Suppressor macrophage treated with lipopolysaccharide for 4 hours (primary cell): ENCODE measurements at places on chromosomes 12 and 14.
A peak's percentile ranks its signal among the peaks of the same experiment; 100 is the strongest.

DNA sequence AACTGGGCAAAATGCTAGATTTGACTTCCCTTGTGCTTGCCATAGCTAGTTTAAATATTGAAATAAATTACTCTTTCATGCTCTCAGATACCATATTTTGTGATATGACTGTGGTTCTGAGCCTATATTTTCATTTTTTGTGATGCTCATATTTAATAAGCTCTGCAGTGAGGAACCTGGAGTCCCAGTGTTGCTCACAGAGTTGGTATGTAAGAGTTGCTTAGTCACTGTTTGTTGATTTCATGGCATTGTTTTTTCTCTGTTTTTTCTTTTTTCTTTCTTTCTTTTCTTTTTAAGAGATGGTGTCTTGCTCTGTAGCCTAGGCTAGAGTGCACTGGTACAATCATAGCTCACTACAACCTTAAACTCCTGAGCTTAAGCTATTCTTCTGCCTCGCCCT lies 750.5 kb upstream of the TMEM132C start:
- DNase-seq, result no peak

DNA sequence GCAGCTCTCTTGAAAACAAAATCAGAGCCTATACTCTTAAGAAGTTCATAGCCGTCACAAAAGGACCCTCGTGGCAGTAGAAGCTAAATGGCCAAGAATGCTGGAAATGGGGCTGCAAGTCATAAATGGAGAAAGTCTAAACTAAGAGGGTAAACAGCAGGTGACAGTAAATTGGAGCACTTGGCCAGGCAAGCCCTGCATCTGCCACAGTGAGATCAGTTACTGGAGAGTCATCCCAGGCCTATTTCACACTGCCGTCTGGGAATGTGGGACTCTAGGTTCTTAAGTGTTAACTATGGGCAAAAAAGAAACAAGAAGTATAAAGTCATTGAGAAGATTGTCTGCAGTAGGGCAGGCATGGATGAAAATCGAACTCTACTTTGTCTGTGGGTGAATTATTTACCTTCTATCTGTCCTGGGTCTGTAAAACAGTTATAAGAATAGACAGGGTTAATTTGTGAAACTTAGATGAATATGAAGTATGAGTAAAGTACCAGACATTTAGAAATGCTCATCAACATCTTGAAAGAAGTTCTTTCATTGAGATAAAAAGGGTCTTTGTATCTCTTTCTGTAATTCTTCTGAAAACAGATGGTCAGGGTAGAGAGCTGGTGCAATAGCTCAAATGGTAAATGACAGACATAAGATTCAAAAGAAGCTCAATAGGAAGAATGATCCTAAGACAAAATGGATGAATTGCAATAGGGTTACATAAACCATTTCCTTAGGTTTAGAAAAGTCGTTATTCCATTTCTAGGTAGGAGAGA lies 792.5 kb downstream of the DIO2 start:
- DNase-seq, result no peak

DNA sequence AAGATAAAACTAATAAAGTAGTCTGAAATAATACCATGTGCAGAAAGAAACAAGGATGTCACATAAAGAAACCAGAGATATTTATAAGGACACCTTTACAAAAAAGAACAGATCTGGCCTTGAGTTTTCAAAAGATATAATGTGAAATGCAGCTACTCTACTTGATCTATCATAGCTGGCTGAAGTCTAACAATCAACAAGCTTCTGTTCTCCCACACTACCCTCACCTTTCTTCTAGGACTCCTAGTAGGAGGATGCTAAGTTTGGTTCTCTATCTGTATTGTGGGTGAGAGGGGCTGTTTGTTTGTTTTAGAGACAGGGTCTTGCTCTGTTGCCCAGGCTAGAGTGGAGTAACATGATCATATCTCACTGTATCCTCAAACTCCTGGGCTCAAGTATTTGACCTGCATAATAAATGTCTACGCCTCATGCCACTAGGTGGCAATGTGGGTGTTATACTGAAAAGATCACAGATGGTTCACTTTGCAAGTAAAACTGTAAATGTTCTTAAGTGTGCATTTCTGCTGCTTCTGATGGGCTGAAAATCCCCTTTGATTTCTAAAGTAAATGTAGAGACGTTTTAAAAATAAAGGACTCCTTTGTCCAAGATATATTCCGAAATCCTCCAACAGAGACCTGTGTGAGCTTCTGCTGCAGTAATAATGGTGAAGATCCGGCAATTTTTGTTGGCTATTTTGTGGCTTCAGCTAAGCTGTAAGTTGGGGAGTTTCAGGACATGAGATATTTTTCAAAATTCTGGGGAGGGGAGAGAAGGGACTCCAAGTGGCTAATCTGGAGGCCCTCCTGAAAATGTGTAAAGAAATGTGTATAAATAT lies 269.3 kb downstream of the DAD1 start:
- peak; percentile 58 for DNase-seq

DNA sequence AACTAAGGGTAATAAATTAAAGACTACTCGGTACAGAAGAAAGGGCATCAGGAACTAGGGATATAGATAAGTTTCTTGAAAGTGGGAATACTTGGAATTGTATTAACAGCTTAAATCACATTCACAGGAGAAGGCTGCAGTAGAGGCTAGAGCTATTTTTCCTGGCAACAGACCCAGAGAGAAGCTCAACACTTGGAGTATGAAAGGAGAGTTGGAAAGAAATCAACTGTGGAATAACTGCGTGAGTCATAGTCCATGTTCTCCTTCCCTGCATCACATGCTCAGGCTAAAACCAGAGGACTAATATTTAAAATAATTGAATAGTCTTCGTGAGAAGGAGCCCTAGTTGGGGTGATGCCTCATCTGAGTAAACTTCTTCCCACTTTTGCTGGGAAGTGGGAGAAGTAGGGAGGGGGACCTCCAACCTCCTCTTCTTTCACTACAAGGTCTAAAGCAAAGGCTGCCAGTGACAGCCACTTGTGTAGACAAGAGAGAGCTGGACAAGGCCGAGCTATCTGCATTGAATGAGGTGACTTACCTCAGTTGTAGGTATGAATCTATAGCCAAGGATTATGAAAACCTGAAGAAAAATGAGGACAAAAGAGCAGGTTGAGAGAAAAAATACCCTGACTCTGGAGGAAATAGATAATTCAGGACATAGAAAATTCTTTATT lies 32.7 kb downstream of the DYRK2 start:
- DNase-seq, result no peak

GRCh38 chr14:101977311-101978071 lies 13.1 kb downstream of the DYNC1H1 start:
- no peak for DNase-seq

DNA sequence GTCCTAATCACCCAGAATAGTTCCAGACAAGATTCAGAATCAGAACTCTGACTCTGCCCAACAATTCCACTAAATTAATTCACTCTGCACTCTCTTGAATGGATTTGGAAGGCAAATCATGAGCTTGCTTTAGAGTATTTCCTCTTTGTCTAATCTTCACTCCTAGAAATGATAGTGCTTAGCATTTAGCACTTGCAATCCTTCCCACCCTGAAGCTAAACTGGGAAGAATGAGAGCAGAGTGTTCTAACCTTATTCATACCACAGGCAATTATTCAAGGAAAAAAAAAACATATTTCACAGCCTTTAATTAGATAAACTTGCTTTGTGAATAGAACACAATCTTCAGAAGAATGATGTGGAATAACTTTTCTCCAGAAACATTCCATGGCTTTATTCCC lies 264.6 kb downstream of the PAWR start:
- no peak for DNase-seq

DNA sequence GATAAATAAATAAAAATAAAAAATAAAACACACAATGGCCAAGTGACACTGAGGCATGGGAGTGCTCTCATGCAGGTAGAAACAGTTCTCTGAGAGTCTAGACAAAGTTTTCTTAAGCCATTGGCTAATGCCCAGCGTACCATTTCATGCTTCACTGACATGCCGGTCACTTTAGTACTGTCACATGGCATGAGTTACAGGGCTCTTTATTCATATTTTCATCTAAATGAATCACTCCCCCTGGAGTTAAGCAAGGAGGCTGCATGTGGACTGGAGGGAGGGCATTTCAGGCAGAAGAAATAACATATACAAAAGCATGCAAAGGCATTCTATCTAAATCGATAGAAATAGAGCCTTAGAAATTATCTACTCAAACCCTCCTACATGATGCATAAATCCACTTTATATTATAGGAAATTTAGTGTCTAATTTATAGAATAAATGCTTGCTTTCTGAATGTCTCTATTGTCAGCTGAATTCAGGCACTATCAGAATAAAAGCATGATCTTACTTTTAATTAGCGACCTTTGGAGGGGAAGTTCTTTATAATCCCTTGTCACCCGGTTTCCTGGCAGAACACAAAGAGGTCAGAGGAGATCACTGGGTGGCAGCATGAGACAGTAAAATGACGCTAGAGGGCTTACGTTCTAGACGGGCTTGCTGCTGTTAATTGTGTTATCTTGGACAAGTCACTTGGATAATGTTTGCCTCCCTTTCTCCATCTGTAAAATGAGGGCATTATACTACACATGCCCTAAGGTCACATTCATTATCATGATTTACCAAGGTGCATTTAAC lies 17.5 kb downstream of the DYRK4 start:
- DNase-seq, result peak; percentile 77

DNA sequence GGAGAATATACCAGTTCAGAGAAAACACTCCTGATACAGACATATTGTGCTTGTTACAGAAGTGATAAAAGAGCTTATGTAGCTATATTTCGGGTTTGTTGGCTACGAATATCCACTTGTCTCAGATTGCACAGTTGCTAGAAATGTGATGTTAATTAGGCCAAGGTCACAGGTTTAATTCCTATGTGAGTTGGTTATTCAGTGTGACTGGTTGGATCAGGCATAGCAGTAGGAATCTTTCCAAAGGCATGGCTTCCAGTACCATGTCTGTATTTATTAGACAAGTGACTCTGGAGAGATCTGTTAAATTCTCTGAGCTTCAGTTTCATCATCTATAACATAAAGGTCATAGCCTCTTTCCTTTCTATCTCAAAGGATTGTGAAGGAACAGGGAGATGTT lies 152.7 kb upstream of the KITLG start:
- DNase-seq, result no peak

DNA sequence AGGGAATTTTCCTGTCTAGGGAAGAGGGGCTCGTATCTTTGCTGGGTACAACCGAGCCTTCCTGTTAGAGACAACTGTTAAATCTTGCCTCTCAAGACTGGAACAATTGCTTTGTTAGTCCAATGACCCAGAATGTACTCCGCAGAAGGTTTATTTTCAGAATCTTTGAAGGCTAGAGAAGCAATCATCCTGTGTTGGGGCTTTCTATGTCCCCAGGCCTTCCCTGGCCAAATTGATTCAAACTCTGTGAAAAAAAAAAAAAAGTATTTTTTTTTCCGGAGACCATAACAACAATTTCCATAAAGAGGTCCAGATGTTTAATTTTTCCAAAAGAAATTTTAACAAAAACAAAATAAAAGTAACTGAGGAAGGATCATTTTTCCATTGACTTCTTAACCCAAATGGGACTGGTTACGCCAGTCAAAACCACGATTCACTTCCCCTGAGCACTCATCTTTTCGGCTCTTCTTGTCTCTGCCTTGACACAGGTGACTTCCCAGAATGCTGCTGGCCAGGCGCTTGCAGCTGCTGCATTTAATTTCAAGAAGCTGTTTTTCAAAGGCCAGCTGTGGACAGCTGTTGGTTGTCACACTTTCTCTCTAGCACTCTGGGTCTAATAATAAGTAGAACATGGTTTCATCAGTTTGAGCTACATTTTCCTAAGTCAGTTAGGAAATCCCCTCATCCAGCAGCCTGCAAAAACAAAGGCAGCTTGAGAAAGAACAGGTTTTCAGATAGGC lies 81.6 kb upstream of the MANSC4 start:
- no peak for DNase-seq

DNA sequence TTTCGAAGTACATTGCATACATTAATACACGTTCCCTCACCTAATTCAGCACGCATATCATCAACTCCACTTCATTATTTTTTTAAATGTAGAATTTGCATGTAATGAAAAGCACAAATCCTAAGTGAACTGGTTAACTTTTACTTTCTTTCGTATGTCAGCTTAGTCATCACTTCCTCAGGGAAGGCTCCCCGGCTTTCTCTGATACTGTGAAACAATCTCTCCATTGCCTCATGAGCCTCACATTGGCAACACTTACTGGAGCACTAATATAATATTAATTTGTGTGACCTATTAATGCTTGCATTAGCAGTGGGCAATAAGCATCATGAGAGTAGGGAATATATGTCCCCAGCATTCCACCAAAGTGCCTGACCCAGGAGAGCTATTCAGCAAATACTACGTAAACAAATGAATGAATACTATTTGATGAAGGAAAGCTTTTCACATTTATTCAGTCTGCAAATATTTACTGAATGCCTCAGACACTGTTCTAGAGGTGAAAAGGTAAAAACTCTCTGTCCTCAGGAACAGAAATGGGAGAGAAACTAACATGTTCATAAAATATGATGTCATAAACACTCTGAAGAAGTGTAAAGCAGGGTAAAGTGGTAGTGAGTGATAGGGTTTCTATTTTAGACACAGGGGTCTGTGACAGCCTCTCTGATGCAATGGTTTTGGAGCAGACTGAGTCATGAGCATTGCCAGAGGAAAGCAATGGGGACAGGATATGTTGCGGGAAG lies 327.5 kb upstream of the DIO2 start:
- no peak for DNase-seq
